CD4-positive, alpha-beta T cell (primary cell): ENCODE measurements at places on chromosomes 12 and 14.

GRCh38 chr14:36019126-36019525 is 157.4 kb downstream of the PTCSC3 start:
- no peak for DNase-seq

DNA sequence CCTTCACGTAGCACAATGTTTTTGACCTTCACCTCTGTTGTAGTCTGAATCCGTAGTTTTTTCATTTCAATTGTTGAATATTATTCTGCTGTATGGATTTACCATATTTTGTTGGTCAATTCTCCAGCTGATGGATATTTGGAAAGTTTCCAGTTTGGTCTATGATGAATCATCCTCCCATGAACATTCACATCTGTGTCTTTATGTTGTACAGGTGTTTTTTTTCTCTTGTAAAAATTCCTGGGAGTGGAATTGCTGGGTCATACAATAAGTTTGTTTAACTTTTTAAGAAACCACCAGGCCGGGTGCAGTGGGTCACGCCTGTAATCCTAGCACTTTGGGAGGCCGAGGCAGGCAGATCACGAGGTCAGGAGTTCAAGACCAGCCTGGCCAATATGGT is 36.7 kb upstream of the GNG2 start:
- DNase-seq: no peak

DNA sequence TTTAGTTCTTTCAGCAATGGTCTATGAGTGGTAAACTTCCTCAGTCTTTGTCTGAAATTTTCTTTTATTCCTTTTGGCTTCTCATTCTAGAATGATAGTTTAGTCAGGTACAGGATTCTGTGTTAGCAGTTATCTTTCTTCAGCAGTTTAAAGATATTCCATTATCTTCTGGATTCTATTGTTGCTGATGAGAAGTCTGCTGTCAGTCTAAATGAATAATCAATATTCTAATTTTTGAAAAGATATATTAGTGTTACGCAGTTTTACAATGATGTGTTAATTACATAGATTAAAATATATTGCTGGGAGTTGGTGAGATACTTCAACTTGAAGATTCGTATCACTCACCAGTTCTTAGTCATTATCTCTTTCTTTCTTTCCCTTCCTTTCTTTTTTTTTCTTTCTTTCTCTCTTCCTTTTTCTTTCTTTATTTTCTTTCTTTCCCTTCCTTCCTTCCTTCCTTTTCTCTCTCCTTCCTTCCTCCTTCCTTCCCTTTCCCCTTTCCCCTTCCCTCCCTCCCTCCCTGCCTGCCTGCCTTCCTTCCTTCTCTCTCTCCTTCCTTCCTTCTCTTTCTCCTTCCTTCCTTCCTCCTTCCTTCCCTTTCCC is 17.8 kb downstream of the CACNA1C start:
- DNase-seq: no peak

DNA sequence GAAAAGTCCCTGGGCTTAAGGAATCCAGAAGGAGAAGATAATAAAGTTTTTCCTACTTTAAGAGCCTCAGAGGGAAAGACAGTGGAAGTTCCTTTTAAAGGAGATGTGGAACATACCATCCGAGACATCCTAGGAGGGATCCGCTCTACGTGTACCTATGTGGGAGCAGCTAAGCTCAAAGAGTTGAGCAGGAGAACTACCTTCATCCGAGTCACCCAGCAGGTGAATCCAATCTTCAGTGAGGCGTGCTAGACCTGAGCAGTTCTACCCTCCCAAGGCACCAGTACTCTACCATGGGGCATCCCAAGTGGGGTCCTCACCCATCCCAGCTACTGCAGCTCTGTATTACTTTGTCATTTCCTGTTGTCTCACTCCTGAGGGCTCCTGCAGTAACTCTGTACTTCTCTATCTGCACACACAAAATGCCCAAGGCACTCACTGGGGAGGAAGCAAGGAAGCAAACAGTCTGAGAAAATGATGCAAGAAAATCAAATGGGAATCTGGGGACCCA is 3.8 kb downstream of the TINF2 start:
- DNase-seq: no peak

GRCh38 chr12:110037315-110037714 is 11.0 kb downstream of the C12orf76 start:
- no peak for DNase-seq

- DNase-seq: no peak
Measured at GRCh38 chr14:69485315-69485660, 760 bp downstream of the PLEKHD1 start.

GRCh38 chr12:7638760-7639555 is 26.8 kb downstream of the APOBEC1 start:
- peak; percentile 83 for DNase-seq

DNA sequence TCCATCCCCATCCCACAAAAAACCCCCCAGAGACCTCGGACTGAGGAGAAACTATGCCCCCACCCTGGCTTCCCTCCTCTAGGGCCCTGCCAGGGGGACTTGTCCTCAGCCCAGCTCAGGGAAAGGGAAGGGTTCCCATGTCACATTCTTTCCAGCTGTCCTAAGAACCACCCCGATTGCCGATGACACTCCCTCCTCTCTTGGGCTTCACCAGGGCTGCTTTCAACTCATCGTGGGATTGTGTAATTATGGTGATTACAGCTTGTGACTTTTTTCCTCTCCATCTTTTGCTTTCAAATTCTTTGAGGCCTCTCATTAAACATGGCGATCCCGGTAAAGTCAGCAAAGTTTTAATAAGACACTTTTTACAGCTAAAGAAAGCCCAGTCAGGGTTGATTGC is 344.0 kb downstream of the DPF3 start:
- no peak for DNase-seq

GRCh38 chr12:9864913-9865675 is 4.1 kb downstream of the CLEC2B start:
- no peak for DNase-seq

DNA sequence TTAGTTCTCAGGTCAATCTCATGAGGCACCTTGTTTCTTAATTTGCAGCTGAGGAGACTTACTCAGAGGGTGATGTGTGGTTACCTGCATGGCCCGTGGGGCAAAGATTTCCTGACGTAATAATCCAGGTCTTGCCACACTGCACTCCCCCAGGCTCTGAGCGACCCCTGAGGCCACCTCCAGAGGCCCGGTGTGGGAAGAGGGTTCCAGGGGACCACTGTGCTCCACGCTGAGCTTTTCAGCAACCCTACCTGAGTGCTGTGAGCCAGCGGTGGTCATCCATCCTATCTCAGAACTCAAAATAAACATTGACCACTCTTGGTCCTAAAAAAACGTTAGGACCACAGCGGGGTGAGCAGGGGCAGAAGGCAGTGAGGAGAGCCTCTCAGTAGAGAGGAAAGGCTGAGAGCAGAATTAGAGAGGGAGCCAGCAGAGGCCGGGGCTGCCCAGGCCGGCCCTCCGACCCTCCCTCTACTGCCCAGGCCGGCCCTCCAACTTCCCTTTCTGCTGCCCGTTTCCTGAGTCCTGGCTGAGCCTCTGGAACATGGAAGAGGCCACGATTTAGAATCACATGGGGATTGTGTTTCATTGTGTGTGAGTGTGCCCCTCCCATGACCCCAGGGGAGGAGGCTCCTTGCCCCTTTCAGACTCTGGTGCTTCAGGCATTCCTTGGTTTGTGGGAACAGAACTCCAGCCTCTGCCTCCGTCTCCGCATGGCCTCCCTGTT is 188.2 kb upstream of the DIO3 start:
- no peak for DNase-seq

GRCh38 chr12:24993793-24994192 is 44.9 kb upstream of the BCAT1 start:
- DNase-seq: no peak

- DNase-seq: no peak
Measured at GRCh38 chr12:95740751-95741150, 49.8 kb downstream of the NTN4 start.

DNA sequence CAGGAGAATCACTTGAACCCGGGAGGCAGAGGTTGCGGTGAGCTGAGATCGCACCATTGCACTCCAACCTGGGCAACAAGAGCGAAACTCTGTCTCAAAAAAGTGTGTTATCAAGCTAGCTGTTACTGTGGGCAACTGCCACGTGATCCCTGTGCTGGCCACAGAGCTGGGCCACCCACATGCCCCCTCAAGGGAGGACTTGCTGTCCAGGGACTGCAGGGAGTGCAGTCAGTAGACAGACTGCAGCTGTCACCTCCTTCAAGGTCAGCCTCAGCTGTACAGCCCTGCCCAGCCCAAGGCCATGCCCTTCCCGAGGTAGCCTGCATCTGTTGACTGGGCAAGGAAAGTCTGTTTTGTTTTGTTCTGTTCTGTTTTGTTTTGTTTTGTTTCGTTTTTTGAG is 46.6 kb upstream of the BICDL1 start:
- no peak for DNase-seq

- peak; percentile 75 for DNase-seq
Measured at GRCh38 chr14:20662968-20663732, 21.2 kb upstream of the RNASE4 start.

DNA sequence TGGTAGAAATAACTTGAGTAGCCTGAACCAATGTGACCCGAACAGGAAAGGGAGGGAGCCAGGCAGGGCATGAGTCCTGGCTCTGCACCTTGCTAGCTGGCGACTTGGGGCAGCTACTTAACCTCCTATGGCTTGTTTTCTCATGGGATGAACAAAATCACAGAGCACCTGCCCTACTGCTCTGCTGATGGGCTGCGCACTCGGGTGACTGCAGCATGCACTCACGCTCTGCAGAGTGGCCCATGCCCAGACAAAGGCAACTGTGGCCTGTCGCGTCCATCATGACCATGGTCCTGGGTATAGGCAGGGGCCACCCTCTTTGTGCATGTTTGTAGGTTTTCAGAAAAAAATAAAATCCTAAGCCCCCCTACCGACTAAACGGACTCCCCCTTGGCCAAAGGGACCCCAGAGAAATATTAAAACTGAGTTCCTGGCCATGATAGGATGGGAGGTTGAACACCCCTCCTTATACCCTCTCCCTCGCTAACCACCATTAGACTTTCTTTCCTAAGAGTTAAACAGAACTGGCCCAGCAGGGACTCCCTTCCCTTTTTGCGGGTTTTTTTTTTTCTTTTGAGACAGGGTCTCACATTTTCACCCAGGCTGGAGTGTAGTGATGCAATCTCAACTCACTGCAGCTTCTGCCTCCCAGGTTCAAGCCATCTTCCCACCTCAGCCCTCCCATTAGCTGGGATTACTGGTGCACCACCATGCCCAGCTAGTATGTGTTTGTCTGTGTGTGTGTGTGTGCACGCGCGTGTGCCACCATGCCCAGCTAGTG is 32.5 kb downstream of the VWF start:
- DNase-seq: no peak

DNA sequence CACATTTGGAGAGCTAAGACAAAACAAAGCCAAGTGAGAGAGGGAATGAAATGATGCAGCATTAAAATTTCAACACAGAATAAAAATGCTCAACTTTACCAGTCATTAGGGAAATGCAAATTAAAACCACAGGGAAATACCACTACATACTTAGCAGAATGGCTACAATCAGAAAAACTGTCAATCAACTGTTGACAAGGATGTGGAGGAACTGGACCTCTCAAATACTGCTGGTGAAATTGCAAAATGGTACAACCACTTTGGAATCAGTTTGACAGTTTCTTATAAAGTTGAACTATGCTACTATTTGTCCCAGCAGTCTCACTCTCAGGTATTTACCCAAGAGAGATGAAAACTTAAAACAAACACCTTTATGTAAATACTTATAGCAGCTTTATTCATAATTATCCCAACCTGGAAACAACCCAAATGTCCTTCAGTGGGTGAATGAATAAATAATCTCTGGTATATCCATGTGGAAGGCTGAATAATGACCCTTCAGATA is 43.8 kb upstream of the KTN1 start:
- no peak for DNase-seq

DNA sequence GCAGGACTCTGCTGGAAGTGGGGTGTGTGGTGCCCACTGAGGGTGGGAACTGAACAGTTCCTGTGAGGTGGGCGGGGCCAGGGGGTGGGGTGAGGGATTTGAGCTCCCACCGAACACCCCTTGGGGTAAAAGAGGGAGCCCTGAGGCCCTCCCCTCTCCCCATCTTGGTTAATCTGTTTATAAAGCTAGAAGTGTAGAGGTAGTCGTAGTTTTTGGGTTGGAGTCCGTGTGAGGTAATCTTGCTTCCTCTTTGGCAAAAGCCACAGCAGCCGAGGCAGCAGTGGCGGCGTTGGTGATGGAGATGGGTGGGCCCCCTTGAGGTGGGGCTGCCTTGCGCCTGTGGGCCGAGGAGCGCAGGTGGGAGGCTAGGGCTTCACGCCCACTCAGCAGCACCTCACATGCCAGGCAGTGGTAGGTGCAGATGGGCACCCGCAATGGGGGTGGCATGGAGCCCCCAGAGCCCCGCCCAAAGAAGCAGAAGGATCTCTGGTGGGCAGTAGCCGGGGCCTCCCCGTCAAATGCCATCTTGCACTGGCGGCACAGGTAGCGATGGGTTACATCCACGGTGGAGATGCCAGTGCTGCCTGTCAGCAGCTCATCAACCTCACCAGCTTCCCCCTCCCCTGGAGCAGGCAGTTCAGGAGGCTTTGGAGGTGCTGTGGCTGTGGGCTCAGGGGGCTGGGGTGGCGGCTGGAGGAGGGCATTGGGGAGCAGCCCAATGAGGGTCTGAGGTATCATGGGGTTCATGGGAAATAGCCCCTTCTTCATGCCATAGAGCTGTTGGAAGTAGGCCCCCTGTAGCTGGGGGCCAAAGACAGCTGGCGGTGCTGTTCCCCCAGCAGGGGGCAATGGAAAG is 29.6 kb downstream of the ZFHX2 start:
- DNase-seq: no peak

GRCh38 chr12:21942377-21942703 is 1.1 kb upstream of the ABCC9 start:
- no peak for DNase-seq

GRCh38 chr12:65876161-65876560 is 51.9 kb downstream of the HMGA2 start:
- DNase-seq: no peak

GRCh38 chr14:102929241-102930137 is 7.0 kb downstream of the AMN start:
- DNase-seq: no peak

- DNase-seq: no peak
Measured at GRCh38 chr12:91819132-91819447, 326.6 kb downstream of the BTG1 start.

DNA sequence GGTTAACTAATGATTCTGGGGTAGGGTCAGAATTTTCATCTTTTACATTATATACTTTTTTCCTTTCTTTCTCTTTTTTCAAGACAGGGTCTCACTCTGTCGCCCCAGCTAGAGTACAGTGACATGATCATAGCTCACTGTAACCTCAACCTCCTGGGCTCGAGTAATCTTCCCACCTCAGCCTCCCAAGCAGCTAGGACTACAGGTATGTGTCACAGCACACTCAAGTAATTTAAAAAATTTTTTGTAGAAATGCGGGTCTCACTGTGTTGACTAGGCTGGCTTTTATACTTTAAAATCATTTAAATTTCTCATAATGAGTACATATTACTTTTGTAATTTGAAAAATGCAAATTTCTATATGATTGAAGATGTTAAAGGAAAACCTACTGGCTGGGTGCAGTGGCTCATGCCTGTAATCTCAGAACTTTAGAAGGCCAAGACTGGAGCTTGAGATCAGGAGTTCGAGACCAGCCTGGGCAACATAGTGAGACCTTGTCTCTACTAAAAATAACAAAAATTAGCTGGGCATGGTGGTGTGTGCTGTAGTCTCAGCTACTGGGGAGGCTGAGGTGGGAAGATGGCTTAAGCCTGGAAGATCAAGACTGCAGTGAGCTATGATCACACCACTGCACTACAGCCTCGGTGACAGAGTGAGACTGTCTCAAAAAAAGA is 25.7 kb downstream of the R3HDM2 start:
- DNase-seq: no peak

GRCh38 chr12:87930033-87930432 is 99.2 kb downstream of the C12orf50 start:
- no peak for DNase-seq

- no peak for DNase-seq
Measured at GRCh38 chr12:124499898-124500244, 67.5 kb downstream of the NCOR2 start.

GRCh38 chr12:55724226-55724939 is 4.2 kb downstream of the RDH5 start:
- peak; percentile 65 for DNase-seq
